GM13976 (cell line): ENCODE measurements at places on chromosomes 3 and 15.
A peak's percentile ranks its signal among the peaks of the same experiment; 100 is the strongest.

DNA sequence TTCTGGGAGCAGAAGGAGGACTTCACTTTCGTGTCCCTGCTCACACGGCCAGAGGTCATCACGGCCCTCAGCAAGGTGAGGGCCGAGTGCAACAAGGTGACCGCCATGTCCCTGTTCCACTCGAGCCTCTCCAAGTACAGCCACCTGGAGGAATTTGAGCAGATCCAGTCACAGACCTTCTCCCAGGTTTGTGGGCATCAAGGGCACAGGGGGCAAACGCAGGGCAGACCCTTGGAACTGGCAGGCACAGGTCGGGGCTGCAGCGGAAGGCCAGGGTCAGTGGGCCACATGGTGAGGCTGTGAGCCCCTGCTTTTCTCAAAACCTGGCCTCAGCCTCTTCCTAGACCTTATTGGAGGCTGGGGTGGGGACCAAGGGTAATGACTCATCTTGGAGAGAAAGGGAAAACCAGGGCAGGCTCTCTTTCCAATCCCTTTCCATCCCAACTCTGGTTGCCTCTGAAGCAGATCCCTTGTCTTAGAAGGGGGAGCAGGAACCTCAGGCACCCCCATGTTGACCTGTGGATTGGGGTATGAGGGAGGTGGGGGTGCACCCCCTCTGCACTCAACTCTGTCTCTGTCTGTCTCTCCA is 29.5 kb downstream of the DNAH1 start:
- DNase-seq: no peak

DNA sequence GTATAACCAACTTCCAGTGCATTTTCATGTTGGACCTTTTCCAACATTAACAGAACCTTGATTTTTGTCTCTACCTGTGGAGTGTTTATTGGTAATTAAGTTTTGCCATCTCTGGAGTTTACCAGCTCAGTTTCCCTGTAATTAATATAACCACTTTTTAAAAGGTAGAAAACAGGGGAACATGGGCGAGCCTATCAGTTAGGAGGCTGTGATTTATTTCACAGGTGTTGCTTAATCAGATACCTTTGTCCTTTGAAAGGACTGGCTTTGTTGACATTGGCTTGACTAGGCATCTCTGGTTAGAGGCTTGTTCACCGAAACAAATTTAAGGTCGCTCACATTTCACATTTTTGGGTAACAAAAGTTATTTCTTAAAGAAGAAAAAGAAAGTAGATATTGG is 622 bp downstream of the NAALADL2 start:
- DNase-seq: no peak

GRCh38 chr15:39592500-39592899 is 11.6 kb downstream of the THBS1 start:
- no peak for DNase-seq

GRCh38 chr3:63588895-63589294 is 63.6 kb upstream of the SNTN start:
- no peak for DNase-seq

DNA sequence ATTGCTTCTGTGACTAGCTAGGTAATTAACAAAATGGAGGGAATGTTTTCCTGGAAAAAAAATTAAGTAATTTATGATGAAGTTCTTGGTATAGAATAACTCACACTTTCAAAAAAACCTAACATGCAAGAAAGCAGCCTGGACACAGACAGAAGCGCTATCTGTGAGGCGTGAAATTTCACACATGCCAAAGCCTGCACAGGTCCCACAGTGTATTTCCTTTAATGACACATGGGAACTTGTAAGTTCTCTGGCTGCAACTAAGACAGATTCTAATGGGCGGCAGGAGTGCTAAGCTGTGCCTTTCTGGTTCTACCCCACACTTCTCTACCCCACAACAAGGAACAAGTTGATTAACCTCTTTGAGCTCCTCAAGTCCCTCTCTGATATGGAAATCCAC is 84.9 kb upstream of the NEO1 start:
- no peak for DNase-seq

DNA sequence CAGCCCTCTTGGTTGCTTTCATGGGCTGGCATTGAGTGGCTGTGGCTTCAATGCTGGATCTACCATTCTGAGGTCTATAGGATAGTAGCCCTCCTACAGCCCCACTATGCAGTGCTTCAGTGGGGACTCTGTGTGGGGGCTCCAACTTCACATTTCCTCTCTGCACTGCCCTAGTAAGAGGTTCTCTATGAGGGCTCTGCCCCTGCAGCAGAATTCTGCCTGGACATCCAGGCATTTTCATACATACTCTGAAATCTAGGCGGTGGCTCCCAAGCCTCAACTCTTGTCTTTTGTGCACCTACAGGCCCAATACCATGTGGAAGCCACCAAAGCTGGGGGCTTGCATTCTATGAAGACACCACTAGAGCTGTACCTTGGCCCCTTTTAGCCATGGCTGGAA is 195.8 kb downstream of the IGSF11 start:
- no peak for DNase-seq

DNA sequence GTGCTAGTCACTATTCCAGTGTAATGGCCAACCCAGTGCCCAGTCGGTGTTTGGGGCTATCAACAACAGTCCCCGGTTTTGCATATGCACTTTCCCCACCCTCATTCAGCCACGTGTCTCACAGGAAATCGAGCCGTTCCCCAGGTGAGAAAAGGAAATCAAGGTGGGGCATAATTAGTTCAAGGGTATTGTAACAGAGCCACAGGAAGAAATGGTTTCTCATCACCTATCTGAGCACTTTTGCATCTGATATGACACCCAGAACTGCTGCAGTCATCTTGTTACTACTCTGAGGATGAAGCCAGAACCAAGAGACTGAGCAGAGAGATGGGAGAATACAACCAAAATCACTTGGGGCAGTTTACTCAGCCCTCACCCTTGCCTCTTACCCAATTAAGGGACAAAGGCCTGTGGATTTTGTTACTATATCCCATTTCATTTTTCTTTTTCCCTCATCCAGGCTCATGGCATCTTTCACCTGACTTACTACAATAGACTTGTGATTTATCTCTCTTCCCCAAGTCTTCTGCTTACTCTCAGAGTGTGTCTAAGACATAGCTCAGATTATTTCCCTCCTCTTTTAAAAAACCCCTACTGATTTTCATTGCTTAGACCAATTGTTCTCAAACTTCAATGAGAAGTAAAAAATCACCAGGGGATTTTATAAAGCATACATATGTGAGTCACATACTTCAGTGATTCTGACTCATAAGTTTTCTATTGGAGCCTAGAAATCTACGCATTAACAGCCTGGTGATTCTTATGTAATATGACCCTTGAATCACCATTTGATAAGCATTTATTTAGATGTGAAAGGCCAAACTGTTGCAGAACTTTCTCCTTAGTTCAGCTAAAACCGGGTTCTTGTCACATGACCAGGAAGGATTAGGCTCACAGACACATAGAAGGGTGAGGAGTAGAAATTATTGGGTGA is 40.5 kb downstream of the TRAT1 start:
- DNase-seq: peak; percentile 30

DNA sequence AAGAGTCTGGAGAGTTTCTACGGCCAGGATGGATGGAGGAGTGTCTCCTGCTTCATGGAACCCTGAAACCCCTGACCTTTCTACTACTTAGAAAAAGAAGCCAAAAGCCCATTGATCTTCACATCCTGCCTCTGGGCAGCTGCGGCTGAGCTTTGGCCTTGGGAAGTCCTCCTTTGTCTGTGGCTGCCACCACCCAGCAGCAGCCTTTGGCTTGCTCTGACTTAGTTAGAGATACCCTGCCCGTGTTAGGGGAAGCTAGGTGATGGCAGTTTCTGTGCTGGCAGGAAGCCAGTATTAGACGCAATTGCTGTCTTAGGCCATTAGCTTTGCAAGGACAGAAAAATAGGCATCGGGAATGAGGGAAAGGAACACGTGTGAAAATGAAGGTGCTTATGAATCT is 18.8 kb downstream of the APH1B start:
- DNase-seq: no peak

GRCh38 chr3:100875239-100875638 is 118.0 kb downstream of the ABI3BP start:
- no peak for DNase-seq
